ENCODE measurements at places on chromosomes 2 and 18. TPM values are rescaled to one million over a fixed set of nuclear protein-coding genes. Genes with fewer than 3 reads are reported as not detected.

Gene LMAN2L
- 14.6 TPM for total RNA-seq

Gene STAT4
- total RNA-seq = 2.3 TPM

GRCh38 chr2:222888716-222889115 lies 27.9 kb downstream of the ACSL3 start:
- no peak for DNase-seq

- peak; percentile 89 for DNase-seq
Observed at GRCh38 chr2:171893824-171894611, at the start of gene SLC25A12. SLC25A12 (minus strand) TSS chr2:171894244; CDS start chr2:171894214, 30 bp downstream.

GRCh38 chr2:234587341-234588053 lies 90.6 kb upstream of the ARL4C start:
- DNase-seq = no peak

DNA sequence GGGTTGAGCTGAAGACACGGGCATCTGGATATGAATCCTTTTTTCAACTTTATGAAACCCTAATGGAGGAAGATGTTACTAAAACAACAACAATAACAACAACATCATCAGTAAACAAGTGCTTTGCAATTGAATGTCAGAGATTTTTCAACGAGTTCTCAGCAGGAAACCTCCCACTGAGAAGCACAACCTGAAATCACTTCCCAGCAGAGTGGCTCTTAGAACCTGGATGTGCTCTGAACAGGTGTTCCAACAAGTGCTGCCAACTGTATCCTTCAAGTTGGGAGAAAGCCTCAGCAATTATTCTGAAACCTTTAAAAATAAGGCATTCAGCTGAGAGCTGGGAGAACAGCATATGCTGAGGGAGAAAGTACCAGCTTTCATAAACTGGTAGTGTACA lies 1622.7 kb upstream of the CELF4 start:
- DNase-seq = no peak

DNA sequence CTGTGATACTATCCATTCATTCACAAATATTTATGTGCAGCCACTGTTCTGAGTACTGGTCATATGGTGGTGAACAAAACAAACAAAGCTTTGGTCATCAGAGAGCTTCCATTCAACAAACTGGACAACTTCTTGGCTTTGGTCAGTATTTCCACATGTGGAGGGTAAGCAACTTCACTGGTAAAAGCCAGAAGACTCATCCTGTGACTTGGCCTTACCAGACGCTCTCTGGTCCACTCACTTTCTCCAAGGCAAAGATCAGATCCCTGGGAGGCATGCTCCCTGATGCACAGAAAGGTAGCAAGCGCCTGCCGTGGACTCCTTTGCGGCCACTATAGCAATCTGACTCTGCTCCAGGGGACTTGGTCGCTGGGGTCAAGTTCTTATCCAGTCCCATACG lies 179.5 kb downstream of the EN1 start:
- no peak for DNase-seq

- DNase-seq = no peak
Observed at GRCh38 chr2:126719833-126720351, 63.9 kb downstream of the GYPC start.

- DNase-seq = no peak
Observed at GRCh38 chr2:136206613-136207012, 88.7 kb upstream of the CXCR4 start.

DNA sequence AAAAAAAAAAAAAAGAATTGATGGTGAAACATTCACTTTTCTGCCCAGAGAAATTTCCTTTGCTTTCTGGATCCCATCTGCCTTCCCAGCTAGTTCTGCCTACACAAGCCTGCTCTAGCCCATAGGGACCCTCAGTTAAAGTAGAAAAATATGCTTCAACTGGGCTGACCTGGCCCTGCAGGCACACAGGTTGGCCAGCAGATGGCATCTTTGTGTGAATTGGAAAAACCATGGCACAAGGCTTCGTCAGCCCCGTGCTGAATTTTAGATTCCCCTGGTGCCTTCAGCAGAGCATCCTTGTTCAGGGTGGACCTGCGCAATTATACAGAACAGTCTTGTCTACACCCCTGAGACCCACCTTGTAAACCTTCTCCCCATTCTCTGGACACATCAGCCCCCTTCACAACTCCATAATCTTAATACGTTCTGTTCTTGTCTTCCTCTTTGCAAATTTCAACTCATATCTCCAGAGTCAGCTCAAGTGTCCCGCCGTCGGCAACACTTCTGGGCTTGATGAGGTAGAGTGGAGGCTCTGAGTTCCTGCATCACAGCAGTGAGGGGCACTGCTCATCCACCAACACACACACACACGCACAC lies 114.5 kb downstream of the INSIG2 start:
- DNase-seq = peak; percentile 34

DNA sequence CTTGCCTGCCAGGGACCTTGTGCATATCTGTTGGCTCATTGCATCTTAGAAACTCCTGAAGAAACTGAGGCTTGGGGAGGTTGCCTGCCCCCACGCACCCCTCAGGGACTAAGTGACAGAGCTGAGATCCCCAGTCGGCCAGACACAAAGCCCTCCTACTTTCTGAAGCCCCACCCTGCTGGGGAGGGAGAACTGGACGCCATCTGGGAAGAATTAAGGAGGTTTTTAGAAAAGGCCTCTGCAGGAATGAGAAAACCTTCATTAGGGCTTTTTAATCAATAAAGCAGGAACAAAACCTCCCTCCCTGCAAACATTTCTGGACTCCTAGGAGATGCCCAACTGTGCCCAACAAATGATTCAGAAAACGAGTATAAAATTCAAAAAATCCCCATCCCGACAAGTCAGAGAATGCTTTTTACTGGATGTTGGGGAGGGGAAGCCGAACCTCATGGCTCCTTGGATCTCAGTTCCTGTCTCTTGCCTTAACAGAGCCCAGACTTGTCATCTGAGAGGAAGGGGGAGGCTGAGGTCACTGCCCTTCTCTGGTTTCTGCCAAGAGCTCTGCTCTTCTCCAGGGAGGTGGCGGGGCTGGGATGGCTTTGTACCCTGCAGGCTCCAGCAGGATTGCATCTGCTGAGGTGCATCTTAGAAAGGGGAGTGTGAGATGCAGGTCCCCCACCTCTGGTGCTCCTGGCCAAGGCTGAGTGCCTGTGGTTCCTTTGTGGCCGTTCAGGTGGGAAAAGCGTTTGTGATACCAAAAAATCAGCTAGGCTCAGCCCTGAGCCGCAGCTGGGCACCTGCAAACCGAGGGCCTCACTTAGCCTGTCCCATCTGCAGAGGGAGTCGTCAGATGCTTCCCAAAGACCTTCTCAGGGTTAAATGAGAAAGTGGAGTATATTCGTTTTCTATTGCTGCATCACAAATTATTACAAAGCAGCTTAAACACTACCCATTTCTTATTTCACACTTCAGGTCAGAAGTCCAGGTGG lies 142.4 kb downstream of the ZFP36L2 start:
- DNase-seq = no peak

GRCh38 chr2:227394401-227394800 lies 6.7 kb upstream of the SCYGR1 start:
- DNase-seq = no peak

DNA sequence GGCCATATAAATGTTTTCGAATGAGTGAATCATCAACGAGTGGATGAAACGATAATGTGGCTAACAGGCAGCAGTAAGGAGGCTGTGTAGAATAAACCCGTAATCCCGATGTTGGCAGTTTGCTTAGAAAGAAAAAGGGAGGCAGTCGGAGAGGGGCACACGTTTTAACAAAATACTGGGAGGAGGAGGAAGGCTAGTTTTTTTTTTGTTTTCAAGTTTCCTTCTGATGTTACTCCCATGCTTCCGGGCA lies 476 bp upstream of the MSH2 start:
- no peak for DNase-seq

- no peak for DNase-seq
Observed at GRCh38 chr18:78861706-78862105, 117.9 kb upstream of the SALL3 start.

- no peak for DNase-seq
Observed at GRCh38 chr2:241010531-241011295, 12.3 kb downstream of the SNED1 start.

DNA sequence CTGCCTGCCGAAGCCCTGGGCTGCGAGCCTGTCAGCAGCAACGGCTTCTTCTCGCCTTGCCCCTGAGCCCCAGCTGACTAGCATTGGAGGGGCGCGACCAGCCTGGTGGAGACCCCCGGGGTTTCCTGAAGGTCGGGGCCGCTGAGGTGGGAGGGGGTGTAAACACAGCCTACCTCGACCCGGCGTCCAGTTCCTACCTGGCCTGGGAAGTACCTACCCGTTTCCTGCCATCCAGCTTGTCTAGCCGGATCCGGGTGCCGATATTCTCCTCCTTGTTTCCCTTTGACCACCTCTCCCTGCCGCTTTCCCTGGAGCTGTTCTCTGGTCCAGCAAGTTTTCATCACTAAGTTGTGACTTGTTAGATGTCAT lies 511 bp downstream of the MOB4 start:
- peak; percentile 49 for DNase-seq

DNA sequence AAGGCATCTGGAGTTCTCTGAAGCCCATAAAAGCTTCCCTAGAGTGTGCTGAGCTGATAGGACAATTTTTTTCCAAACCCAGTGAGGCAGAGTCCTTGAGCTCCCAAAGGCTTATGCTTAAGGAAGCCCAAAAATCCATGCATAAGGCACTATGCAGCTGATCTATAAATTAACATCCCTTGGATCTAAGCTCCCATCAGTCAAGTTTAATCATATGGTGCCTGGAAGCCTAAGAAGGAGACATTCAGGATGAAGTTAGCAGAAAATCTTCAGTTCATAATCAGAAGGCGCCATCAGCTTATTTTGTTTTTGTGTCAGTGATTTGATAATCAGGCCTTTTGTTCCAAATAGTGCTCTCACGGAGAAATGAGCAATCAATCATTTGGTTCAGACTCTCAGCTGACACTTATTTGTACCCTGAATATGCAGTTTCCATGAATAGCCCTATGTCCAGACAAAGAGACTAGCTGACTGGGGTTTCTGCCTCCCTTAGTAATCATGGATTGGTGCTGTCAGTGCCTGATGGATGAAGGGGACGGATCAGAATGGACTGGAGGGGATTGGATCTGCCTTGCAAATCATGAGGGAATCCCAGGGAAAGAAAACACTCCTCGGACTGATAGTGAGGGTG lies 464.8 kb upstream of the RGPD4 start:
- DNase-seq = no peak

Data from left colon (tissue), 2 donors.